ENCODE measurements at places on chromosomes 2 and 18.
A peak's percentile ranks its signal among the peaks of the same experiment; 100 is the strongest.

- no peak for DNase-seq
Measured at GRCh38 chr2:133457861-133458260, 110.4 kb downstream of the NCKAP5 start.

- peak; percentile 16 for DNase-seq
Measured at GRCh38 chr2:28407976-28408690, 15.5 kb downstream of the FOSL2 start.

- peak; percentile 81 for DNase-seq
Measured at GRCh38 chr2:156331572-156332283, 793 bp downstream of the NR4A2 start.

DNA sequence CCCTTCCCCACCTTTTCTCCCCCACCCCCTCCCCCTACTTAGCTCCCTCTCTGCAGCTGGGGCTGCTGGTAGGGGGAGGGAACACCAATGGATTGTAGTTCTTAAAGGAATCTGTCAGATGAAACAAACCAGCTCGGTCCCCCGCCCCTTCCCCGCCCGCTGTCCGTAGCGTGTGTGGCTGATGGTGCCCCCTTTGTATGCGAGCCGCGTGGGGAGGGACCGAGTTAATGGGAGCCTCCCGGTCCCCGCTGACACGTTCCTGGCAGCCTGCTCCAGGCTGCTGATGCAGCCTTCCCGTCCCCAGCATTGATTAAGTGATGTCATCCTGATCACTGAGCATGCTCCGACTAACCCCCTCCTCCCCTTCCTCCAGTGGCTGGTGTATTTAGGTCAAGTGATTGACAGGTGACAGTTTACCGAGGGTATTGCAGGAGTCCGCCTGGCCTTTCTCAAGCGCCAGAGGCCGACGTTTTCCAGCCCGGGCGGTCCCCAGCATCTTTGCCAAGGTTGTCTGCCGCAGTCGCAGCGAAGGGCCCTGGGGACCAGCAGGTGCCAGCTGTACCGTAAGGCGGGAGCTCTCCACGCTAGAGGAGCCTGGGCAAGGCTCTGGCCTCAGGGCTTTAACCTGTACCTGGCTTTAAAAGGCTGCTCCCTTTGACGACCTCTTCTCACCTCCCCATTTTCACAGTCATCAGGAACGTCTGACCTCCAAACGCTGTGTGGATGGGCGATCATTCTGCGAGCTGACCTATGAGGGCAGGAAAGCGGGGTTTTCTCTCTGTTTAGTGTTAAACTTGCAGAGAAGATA, 1.8 kb downstream of the KIF5C start:
- no peak for DNase-seq

DNA sequence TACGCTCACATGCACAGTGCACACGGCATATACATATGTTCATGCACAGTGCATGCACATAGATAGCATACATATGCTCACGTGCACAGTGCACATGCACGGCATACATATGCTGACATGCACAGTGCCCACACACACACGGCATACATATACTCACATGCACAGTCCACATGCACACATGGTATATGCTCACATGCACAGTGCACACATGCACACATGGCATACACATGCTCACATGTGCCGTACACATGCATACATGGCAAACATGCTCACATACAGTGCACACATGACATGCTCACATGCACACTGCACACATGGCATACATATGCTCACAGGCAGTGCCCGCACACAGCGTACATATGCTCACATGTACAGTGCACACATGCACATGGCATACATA, 97.7 kb upstream of the CTDP1 start:
- no peak for DNase-seq

GRCh38 chr2:119289093-119289492, 65.5 kb downstream of the STEAP3 start:
- DNase-seq: peak; percentile 60

GRCh38 chr2:111160758-111161157, 40.0 kb downstream of the BCL2L11 start:
- peak; percentile 89 for DNase-seq

DNA sequence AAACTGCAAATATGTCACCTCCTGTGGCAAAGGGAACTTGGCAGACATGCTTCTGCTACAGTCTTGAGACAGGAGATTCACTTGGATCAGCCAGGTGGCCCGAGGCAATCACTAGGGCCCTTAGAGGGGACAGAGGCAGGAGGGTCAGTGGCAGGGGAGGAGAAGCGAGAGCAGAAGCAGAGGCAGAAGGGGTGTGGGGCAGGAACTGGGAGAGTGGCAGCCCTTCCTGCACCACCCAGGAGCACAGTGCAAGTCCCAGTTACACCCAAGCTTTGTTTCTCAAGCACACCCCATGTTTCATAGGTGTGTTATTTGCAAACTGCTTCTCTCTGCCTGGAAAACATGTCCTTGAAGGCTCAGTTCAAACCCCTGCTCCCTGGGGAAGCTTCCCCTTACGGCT, 309.7 kb upstream of the MYT1L start:
- no peak for DNase-seq

GRCh38 chr2:97714084-97714949, 941 bp downstream of the ZAP70 start:
- DNase-seq: no peak

GRCh38 chr2:28387082-28387960, 5.3 kb upstream of the FOSL2 start:
- DNase-seq: peak; percentile 38

- no peak for DNase-seq
Measured at GRCh38 chr2:95265182-95265581, 9.1 kb upstream of the PROM2 start.

DNA sequence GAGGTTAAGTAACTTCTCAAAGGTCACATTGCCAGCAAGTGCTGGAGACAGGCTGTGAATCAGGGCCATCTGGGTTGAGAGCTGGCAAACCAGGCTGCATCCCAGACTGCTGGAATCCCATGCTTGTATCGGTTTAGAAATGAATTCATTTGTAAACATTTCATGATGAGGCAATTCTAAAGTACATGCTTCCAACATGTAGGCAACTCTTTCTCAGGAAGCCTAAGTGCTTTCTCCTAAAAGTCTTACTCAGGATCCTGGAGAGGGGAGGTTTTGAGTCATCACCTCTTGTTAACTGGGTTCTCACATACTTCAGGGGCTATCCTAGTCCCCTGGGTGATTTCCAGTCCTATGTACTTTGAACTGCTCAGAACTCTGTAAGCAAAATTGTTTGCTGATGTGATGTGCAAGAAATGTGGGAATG, 416.5 kb downstream of the MEIS1 start:
- DNase-seq: peak; percentile 56

DNA sequence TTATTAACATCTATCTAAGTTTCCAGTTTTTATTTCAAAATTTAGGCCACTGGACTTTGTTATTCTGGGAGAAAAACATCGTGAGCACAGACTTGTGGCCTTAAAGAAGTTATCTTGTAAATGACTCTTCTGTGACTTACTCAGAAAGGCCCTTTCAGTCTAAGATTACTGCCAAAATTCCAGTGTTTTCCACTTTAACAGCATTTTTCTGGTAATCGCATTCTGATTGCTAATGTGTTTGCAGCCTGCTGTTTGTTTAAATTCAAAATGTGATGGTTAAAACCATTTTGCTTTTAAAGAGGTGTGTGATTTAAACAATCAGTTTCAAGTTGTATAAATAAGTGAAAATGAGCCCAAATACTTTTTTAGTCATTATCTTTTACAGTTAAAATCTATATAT, 136.7 kb upstream of the DAPL1 start:
- DNase-seq: no peak

- DNase-seq: no peak
Measured at GRCh38 chr2:132747046-132747445, 77.0 kb upstream of the LYPD1 start.

GRCh38 chr18:28684746-28685355, 507.9 kb upstream of the CDH2 start:
- DNase-seq: peak; percentile 8

GRCh38 chr2:40935349-40935748, 483.5 kb upstream of the SLC8A1 start:
- DNase-seq: no peak

DNA sequence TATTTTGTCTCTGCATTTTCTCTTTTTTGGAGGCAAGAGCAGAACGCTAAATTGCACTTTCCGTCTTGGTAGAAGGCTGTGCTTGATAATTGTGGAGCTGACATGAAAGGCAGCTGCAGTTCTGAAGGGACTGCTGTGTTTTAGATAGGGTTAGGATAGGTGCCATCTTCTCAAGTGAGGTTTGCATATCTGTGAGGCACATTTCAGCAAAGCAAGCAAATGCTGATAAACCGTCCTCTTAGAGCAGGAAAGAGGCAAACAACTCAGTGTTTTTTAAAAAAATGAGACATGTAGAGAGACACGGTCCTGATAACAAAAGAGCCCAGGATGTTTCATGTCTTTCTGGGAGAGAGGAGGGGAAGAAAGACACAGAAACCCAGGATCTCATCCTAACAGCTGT, 217.7 kb downstream of the SOCS6 start:
- no peak for DNase-seq

- DNase-seq: peak; percentile 75
Measured at GRCh38 chr18:24397131-24397693, 412 bp downstream of the OSBPL1A start.

GRCh38 chr18:25289001-25289631, 62.9 kb downstream of the ZNF521 start:
- peak; percentile 95 for DNase-seq

DNA sequence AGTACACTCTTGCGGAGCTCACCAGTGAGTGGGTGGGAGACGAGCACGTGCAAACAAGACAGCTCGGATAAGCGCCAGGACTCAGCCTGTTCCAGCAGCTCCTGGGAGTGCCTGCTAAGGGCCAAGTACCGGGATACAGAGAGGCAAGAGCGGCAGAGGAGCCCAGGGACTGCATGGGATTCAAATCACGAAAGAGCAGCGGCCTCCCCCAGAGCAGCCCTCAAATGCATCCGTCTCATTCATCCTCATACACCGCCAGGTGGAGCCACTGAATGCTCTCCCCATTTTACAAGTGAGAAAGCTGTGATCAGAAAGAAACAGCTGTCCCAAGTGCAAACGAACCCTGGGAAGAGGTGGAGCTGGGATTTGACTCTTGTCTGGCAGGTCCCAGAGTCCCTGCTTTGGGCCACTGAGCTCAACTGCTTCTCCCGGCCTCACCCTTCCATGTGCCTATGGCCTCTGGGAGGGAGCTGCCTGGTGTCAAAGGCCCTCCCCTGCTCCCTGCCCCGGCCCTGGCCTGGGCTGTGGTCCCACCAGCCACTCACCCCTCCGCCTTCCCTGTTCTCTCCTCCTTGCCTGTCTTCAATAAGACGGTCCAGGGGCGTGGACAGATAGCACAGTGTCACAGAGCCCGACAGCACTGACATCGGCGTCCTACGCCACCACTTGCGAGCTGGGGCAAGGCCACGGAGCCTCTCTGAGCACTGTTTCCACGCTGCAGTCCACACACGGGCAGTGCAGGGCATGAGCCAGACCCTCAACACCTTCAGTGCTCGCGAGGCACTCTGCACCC, 72.8 kb upstream of the TAF1B start:
- DNase-seq: peak; percentile 70

DNA sequence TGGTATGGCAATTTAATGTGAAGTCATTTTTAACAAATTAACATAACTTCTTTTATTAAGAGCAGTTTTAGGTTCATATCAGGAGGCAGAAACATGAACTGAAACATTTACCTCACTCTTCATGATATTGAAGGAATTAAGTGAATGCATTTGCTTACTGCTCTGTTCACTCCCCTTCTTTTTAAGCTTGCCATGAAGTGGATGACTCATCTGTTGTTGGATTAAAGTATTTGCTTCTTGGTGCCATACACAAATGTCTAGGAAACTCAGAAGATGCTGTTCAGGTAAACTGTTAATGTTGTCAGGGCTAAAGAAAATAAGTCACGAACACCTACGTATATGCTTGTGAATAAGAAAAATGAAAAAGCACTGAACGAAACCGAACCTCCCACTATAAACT, 10.2 kb upstream of the CABYR start:
- no peak for DNase-seq

DNA sequence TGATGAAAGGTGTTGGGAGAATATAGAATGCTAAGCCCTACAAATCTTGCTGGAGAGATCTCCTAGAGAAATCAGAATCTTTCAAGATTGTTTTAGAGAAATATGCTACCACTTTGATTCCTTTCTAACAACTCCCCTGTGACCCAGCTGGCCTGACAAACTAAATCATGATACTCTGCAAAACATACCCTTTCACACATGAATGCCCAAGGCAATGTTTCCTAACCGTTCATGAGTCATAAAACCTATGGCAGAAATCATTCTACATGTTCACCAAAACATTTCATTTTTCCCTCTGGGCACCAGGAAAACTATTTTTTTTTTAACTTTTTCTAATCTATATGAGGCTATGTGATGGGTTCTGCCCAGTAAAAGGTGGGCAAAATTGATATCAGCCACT, 77.8 kb upstream of the SETBP1 start:
- DNase-seq: peak; percentile 16

GRCh38 chr2:88765154-88765888, 73.8 kb downstream of the RPIA start:
- DNase-seq: peak; percentile 10

- peak; percentile 88 for DNase-seq
Measured at GRCh38 chr18:7038330-7038851, 79.2 kb downstream of the LAMA1 start.

GRCh38 chr2:223720367-223720766, 117.0 kb downstream of the AP1S3 start:
- DNase-seq: no peak

DNA sequence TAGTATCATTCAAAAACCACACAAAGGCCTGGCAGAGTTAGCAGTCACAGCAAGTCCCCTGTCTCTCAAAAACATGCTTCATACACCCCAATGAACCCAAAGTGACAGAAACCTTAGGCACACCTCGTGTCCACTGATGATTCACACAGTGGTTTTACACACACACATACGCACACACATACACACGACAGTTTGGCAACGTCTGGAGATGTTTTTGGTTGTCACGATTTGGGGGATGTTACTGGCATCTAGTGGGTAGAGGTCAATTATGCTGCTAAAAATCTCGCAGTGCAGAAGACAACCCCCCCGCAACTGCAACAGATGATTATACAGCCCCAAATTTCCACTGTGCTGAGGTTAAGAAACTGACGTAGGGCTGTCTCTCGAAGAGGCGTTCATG, 72.9 kb upstream of the PARD3B start:
- DNase-seq: no peak

GRCh38 chr2:138720035-138720838, 60.0 kb downstream of the NXPH2 start:
- no peak for DNase-seq

GRCh38 chr18:10878703-10879102, 270.7 kb downstream of the PIEZO2 start:
- DNase-seq: no peak

DNA sequence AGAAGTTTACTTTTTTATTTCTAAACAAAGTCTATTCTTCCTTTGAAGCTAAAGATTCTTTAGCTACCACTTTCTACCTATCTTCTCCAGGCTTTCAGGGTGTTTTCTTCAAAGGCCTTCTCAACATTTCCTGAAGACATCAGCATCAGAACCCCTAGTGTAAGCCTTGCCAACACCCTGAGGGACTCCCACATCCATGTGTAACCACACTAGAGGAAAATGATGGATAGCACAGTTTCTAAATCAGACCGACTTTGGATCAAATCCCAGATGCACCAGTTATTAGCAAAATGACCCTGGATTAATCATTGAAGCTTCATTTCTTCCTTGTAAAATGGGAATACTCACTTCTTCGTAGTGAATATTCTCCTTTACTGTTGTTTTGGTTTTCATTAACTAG, 4.7 kb upstream of the TTN start:
- peak; percentile 8 for DNase-seq

GRCh38 chr2:113850687-113851086, 39.2 kb upstream of the ACTR3 start:
- DNase-seq: no peak

- DNase-seq: no peak
Measured at GRCh38 chr2:147600223-147600622, 244.6 kb upstream of the ACVR2A start.

All from astrocyte of the spinal cord (primary cell).